ENCODE measurements at places on chromosomes 13 and 19.

- no peak for DNase-seq
These were observed 126.1 kb upstream of the KL start for GRCh38 chr13:32889986-32890565.

DNA sequence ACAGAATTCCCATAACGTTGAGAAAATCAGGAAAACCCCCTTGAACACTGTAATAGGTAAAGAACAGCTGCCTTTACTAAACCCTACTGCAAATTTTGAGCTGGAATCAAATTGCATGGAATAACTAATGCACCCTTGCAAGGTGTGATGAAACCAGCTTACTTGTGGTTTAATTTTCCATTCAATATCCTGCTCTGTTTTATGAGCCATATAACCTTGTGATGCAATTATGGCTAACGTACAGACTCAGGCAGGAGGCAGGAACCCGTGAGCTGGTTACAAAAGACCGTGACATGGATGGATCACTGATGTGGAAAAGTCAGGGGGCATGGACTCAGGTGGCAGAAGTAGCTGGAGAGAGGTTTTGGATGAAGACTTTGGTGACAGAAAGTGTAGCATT, 438.6 kb downstream of the COG6 start:
- no peak for DNase-seq

GRCh38 chr13:52980695-52981094, 47.9 kb upstream of the OLFM4 start:
- no peak for DNase-seq

DNA sequence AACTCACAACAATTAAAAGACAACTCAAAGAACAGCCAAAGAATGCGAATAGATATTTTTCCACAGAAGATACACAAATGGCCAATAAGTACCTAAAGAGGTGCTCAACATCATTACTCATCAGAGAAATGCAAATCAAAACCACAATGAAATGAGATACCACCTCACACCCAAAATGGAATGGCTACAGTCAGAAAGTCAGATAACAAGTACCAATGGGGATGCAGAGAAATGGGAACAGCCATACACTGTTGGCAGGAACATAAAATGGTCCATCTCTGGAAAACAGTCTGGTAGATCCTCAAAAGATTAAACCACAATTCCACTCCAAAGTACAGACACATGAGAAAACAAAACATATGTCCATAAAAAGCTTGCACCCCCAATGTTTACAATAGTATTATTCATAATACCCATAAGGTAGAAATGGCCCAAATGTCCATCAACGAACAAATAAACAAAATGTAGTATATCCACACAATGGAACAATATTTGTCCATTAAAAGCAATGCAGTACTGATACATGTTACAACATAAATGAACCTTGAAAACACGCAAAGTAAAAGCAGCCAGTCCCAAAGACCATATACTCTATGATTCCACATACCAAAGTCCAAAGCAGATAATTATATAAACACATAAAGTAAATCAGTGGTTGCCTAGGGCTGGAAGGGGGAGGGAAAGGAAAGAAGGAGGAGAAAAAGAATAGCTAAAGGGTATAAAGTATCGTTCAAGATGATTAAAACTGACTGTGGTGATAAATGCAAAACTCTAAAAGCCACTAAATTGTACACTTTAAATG, 19.6 kb downstream of the USP12 start:
- DNase-seq, result no peak

GRCh38 chr19:4575267-4576015, 16.0 kb upstream of the SEMA6B start:
- peak; percentile 89 for DNase-seq

GRCh38 chr13:99929866-99930265, 41.7 kb downstream of the ZIC5 start:
- no peak for DNase-seq

DNA sequence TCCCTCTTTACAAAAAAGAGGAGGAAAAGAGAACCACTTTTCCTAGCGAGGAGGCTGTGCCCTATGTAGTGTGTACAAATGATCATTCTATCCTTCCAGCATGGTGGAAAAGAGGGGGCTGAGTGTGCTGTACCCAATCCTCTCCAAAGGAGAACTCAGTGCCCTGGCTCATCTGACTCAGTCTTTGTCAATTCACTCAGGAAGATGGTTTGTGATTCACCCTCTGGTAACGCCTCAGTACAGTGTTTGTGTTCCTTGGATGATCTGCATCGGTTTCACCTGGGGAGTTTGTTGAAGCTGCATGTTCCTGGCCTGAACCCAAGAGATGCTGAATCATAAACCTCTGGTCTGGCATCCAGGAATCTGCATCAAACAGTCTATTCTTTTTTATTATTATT, 18.3 kb upstream of the ENOX1 start:
- peak; percentile 92 for DNase-seq

DNA sequence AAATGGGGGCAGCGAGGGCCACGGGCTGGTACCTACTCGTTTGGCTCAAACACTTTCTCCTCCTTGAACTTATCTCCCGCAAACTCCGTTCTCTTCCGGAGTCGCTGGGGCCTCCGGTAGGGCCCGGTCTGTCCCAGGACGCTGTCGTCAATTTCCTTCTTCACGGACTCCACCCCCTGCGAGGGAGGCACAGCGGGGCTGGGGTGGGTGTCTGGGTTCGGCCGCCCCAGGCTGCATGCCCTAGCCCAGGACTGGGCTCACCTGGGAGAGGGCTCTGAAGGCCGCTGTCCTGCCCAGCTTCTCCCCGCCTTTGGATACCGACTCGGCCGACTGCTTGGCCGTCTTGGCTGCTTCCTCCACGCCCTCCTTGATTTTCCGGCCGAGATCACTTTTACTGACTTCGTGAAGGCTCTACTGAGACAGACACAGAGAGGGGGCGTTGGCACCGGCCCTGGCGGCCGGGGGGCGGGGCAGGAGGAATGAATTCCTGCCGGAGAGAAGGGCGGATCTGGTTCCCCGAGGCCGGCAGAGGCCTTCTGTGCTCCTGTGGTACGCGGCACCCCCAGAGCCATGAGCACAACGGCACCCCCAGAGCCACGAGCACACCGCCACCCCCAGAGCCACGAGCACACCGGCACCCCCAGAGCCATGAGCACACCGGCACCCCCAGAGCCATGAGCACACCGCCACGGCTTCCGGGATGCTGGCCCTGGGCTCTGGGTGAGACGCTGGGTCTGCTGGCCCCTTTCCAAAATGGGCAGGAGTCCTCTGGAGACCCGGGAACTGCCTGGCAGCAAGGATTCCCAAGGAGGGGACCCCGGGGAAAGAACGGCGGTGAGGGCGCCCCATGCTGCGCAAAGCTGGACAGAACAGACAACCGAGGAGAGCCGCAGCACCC, 8.1 kb upstream of the CTXN1 start:
- DNase-seq, result no peak

DNA sequence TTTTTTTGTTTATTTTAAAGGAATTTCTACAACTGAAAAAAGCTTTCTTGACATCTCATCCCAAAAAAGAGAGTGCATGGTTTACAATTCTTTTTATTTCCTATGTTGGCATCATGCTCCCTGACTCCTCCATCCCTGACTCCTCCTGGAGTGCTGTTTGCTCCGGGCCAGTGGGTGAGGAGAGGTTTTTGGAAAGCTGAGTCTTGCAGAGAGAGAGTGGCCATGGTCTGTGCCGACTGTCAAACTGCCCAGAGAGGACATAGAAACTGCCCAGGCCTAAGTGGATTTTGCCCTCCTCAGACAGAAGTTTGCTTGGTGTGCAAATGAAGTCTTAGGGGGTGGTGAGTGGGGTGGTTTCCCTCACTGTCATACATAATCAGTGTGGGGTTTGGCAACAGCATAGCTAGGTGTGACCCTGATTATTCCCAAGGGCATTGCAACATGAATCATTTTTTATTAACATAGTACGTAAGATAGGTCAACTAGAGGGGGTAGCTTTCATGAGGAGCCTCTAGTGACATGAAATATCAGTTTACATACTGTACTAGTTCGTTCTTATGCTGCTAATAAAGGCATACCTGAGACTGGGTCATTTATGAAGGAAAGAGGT, 179.8 kb upstream of the UBL3 start:
- no peak for DNase-seq

DNA sequence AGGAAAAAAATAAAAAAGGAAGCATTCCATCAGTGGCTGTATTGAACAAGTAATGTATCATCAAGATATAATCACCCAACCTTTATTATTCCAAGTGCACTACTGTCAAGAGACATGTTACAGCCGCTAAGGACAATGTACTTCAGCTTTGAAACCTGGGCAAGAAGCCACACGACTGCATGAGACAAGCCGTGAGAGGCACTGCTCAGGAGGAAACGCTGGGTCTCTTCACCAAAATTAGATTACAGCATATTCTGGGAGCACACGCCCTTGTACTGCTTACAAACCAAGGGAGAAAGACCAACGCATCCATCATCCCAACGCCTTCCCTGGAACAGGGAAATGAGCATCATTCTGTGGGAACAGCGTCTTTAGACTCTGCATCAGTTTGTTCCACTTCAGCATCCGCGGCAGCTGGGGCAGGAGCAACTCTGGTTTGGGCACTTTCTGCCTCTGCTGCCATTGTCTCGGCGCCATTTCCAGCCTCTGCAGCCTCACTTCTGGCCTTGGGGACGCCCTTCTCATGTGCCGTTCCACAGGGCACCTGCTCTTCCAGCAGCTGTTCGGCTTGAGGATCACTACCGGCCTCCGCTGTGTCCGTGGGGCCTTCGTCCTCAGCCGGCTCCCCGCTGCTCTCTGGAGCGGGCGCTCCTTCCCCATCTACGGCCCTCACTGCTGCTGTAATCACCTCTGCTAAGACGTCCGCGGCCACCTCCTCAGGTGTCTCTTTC, 22.4 kb upstream of the BRD4 start:
- no peak for DNase-seq

DNA sequence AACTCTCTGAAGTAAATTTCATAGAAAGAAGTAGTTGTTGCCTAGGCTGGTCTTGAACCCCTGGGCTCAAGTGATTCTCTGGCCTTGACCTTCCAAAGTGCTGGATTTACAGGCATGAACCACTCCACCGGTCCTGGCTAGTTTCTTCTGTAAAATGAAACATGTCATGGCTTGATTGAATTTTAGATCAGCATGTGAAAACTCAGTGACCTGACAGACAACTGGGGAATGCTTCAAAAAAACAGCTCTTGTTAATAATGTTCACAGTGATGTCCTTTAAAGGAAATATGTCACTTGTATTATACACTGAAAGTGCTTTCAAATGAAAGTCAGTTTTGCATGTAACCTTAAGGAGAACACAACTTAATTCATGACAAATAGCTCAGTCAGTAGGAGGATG, 118.2 kb downstream of the KLF5 start:
- DNase-seq, result no peak

- peak; percentile 44 for DNase-seq
These were observed 4.8 kb downstream of the ABCC4 start for GRCh38 chr13:95296326-95296925.

DNA sequence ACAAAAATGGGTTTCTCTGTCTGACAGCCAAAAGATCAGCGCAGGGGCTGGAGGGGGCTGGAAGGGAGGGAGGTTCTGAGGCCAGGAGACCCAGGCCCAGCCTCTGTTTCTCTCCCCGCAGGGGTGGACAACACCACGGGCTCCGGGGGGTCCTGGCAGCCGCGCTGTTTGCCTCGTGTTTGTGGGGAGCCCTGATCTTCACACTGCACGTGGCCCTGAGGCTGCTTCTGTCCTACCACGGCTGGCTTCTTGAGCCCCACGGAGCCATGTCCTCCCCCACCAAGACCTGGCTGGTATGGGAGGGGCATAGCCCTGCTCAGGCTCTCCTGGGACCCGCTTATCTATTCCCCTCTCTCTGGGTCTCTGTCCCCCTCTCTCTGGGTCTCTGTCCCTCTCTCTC, 9.6 kb downstream of the CPT1C start:
- DNase-seq, result no peak

- no peak for DNase-seq
These were observed 21.0 kb downstream of the SERPINE3 start for GRCh38 chr13:51360489-51360888.

DNA sequence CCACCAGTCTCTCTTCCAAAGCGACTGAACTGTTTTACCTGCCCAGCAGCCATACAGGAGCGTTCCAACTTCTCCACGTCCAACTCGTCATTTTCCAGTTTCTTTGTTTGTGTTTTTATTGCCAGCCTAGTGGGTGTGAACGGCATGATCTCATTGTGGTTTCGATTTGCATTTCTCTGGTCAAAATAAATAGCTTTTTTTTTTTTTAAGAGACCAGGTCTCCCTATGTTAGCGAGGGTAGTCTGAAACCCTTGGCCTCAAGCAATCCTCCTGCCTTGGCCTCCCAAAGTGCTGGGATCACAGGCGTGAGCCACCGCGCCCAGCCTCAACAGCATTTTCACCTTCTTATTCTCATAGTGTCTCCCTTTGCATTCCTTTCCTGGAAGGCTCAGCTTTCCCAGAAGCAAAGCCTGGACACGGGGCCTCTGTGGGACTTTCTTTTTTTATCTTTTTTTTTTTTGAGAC, 4.2 kb upstream of the JSRP1 start:
- no peak for DNase-seq

DNA sequence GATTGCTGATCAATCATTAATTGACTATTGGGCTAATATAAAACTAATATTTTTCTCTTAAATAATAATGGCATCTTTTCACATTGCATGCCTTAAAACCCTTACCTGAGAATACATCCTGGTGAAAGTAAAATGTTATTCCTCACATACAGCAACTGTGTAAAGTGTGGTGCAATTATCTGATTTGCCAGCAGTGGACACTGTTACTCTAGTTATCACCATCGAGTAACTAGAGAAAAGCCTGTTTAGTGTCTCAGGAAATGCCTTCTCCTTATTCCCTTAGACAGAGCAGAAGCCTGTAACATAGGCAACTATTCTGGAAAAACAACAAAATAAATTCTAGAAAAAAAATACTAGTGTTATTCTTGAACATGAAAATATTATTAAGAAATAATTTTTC, 459.8 kb downstream of the FGF14 start:
- DNase-seq, result peak; percentile 65

DNA sequence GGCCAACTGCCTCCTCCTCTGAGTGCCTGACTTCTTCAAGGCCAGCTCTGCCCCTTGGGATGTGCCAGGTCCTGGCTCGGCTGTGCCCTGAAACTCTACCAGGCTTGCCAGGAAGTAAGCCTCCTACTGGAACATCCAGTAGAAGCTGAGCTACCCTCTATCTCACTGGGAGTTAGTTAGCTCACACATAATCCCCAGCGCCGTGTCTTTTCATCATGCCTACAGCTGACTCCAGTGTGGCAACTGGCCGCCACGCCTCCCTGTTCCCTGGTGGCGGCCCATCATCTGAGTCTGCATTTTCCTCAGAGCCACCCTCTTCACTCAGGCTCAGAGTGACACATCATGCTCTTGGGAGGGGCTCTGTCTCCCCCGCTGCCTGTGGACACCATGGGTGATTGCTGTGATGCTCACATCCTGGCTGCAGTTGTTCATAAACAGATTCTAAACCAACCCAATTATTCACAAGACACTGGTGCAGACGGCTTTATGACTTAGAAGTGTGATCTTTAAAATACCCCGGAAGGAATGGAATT, 131.9 kb upstream of the IRS2 start:
- peak; percentile 33 for DNase-seq
